Left colon (tissue), 2 donors: ENCODE measurements at places on chromosomes 16 and 17. TPM values are rescaled to one million over a fixed set of nuclear protein-coding genes. Genes with fewer than 3 reads are reported as not detected.

Gene GLP2R
- 10.4 TPM for total RNA-seq

Gene TLCD1
- total RNA-seq: 7.1 TPM

DNA sequence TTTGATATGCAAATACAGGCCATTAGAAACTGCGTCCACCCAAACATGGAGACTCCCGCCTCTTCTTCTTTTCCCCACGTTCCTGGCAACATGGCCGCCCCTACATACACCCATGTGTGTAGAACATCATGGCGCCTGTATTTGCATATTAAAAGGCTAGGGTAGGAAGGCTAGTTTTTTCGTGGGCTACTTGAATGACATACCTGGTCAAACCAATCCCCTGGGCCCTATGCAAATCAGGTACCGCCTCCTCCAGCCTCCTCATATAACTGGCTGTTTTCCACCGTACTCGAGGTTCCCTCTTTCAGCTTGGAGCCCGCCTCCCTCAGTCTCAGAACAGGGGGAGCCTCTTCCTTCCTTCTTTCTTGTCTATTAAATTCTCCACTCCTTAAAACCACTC is 840 bp upstream of the CD300LB start:
- DNase-seq: peak; percentile 34

- no peak for DNase-seq
Measured at GRCh38 chr17:47736501-47737495, 3.8 kb downstream of the TBX21 start.

DNA sequence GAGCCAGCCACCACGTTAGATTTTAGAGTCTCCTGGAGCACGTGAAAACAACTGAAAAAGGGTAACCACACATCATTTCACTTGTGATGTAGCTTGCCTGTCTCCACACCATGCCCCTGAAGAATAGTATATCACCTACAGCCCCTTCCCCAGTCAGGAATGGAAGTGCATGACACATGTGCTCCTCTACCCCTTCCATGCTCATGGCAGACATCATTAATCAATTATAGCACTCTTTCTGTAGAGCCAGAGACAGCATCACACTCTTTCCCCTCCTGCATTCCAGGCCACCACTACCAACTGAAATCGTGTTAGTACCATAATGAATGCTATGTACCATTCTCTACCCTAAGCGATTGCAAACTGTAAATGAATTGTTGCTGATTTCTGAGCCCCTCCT is 113.5 kb upstream of the PLCG2 start:
- DNase-seq: no peak

DNA sequence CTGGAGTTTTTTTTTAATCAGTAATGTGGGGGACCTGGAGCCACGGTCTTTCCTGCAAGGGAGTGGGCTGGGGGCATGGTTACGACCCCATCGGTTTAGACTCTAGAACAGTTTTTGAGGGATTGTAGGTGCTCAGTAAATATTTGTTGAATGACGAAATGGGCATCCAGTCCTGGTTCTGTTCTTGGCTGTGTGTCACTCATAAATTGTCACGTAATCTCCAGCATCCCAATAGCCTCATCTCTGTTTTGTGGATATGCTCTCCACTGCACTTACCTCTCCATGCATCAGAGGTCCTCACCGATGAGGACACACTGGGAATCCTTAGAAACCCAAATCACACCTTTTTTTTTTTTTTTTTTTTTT is 497 bp upstream of the SLC38A7 start:
- no peak for DNase-seq

DNA sequence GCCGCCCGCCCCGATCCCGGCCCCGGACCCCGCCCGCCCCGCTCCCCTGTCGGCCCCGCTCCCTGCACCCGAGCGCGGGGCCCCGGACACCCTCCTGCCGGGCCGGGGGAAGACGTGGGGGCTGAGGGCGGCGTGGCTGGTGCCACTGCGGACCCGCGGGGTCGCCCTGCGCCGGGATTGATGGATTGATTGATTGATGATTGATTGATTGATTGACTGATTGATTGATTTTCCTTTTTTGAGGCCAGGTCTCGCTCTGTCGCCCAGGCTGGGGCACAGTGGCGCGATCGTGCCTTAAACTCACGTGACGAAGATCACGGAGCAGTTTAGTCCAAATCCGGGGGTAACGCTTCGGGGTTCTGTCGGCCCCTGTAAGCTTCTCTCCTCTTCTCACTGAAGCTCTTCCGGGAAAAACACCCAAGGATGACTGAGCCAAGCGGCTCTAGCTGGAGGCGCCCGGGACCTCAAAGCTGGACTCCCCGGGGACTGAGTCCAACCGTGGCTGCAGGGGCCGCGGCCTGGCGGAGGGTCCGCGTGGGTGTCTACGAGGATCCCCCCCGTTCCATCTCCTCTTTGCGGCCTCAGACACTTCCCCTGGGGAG is 40.2 kb upstream of the BHLHA9 start:
- DNase-seq: peak; percentile 39

DNA sequence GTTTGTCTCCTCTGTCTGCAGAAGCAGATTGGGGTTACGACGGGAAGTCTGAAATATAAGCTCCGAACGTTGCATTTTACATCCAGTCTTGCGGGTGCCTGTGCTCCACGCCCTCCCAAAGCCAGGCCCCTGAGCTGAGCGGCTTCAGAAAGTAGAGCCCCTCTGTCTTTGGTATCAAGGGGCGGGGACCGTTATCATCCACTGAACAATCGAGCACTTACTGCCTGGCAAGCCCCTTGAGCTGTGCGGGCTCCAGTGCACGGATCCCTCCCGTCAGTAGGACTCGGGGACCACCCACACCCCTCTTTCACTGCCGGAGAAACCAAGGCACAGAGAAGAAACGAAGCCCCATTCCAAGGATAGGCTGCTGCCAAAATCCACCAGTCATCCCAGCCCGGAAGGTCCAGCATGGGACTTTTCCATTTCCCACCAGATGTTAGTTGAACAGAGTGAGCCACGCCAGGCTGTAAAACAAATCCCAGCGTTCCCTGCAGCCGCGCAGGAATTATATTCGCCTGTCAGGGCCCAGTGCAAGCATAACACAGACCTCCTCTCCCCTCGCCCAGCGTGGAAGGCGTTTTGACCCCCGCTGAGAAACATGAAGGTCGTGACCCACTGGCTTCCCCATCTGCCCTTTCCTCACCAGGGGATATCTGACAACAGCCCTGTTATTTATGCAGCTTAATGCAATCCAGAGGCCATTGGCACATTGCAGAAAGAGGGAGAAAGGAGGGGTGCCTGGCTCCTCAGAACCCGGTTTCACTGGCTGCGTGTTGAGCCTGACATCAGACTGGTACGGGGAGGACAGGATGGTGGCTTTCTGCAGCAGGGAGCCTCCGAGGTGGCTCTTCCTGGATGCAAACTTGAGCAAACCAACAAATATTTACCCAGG is 212.2 kb upstream of the FOXF1 start:
- no peak for DNase-seq

Gene SCGB1C2
- not detected for total RNA-seq

DNA sequence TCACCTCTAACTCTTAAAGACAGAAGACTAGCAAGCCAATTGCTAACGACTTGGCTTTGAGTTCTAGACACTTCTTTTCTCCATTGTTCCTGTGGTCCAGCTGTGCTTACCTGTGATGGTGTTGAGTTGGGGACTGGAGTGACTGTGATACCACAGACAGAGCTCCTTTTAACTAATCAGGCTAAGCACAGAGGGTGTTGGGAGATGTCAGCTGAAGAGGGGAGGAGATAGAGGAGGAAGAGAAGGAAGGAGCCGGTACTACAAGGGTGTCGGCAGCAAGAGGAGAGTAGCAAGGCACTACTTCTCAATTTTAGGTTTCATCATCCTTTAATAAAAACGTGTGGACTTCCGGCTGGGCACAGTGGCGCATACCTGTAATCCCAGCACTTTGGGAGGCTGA is 5.1 kb upstream of the MYO1D start:
- DNase-seq: no peak

Gene SDR42E2
- not detected for total RNA-seq

GRCh38 chr16:69393898-69394849 is 8.4 kb upstream of the TERF2 start:
- DNase-seq: no peak

DNA sequence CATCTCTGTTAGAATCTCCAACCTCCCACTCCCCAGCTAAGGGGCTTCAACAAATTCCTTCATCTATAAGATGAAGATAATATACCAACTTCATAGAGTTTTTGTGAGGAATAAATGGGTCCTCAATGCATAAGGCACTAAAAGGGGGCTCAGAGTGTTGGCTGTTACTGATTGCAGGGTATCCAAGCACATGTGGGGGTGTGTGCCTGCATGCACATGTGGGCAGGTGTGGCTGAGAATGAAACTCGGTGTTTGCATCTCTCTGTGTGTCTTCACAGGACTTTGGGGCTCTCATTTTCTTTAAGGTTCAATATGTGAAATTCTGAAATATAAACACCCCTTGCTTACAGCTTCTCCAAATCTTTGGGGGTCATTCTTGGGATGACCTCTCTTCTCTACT is 4.1 kb upstream of the PPP1R9B start:
- no peak for DNase-seq

GRCh38 chr17:39402890-39403605 is 1.6 kb upstream of the FBXL20 start:
- no peak for DNase-seq

Gene PLK1
- 15.6 TPM for total RNA-seq

DNA sequence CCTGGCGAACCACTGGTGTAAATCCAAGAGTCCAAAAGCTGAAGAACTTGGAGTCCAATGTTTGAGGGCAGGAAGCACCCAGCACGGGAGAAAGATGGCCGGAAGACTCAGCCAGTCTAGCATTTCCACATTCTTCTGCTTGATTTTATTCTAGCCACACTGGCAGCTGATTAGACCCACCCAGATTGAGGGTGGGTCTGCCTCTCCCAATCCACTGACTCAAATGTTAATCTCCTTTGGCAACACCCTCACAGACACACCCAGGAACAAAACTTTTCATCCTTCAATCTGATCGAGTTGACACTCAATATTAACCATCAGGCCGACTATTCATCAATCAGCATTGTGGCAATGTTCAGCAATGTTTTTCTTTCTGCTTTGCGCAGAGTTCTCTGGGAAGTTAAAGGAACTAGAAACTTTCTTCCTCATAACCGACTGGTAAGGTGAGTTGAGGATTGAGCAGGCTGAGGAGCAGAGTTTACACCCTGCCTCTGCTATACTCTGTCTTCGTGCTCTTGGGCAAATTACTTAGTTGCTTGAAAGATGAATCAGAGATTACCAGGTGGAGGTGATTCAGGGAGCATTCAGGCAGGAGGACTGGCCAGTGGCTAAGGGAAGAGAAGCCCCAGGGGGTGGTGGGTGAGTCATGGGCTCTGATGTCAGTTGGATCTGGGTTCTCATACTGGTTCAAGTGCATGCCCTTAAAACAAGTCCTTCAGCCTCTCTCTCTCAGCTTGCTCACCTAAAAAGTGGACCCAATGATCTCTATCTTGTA is 28.2 kb upstream of the BRD7 start:
- no peak for DNase-seq

DNA sequence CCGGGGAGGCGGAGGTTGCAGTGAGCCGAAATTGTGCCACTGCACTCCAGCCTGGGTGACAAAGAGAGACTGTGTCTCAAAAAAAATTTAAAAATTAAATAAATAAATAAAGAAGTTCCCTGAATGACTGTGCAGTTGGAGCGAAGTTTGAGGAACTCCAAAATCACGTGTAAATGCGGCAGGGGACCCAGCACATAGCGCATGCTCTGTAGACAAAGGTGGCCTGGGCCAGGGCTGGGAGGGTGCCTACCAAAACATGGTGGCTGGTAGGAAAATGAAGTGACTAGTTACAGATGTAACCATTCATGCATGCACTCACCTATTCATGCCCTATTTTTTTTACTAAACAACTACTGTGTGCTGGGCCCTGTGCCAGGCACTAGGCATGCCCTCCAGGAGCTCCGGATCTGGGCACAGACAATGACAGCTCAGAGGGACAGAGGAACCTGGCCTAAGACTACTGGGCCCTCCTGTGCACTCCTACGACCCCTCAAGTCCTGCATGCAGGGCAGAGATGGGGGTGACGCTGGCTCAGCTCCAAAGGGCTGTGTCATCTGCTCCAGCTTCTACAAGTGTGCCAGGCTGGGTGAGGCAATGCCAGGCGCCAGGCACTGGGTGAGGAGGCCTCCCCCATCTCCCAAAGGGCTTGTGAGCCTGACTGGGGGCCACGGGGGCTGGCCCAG is 65.3 kb downstream of the RMI2 start:
- DNase-seq: no peak

DNA sequence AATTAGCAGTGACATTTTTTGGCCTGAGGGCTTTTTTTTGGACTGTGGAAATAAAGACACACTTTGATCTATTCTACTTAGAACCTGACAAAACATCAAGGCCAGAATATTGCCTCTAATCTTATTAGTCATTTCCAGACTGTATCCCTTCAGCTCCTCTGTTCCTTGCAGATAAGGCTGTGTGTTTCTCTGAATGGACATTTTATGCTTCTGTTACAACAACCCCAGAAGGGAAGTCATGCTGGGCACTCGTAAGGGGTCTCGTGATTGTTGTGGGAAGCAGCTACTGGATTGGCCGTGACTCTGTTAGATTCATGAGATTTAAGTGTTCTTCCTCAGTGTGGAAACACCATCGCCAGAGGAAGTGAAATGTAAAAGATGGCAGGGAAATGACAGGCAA is 31.6 kb upstream of the HS3ST2 start:
- no peak for DNase-seq

Gene SEZ6L2
- total RNA-seq: 13.0 TPM

Gene HOXB7
- total RNA-seq: 26.6 TPM

GRCh38 chr17:19670908-19671307 is 22.4 kb downstream of the ALDH3A2 start:
- DNase-seq: no peak

- DNase-seq: no peak
Measured at GRCh38 chr16:16915771-16916170, 536.8 kb downstream of the NPIPA7 start.

GRCh38 chr17:81401723-81402529 is 6.7 kb downstream of the BAHCC1 start:
- DNase-seq: no peak

Gene EVI2B
- total RNA-seq: 3.7 TPM

DNA sequence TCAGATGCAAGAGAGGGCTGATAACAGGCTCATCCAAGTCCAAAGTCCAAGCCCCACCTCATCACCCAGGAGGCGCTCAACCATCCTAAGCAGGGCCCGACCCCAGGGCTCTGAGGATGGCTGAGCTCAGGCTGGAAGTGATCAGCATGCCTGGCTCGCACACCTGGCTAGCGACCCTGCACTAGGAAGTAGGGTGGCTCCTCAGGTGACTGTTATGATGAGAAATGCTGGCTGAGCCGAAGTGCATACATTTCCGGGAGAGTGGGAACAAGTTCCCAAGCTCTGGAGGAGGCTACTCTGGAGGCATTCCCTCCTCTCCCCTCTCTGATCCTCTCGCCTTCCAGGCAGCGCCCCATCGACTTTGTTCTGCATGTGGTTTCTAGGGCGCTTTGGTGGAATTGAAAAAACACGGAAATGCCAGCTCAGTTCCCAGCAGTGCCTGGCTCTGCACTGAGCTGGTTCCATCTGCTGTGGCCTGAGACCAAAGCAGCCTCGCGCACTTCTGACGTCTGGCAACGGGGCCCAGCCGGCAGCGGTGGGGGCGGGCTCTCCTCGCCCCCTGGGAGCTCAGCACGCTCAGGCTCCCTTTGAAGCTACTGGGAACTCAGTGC is 130.3 kb downstream of the IRF8 start:
- DNase-seq: peak; percentile 55

Gene NUTF2
- 59.8 TPM for total RNA-seq

Gene PLD6
- total RNA-seq: 1.3 TPM
